ENCODE measurements at places on chromosomes 12 and 14.

- no peak for DNase-seq
Observed at GRCh38 chr14:104385531-104386101, 193.9 kb upstream of the C14orf180 start.

DNA sequence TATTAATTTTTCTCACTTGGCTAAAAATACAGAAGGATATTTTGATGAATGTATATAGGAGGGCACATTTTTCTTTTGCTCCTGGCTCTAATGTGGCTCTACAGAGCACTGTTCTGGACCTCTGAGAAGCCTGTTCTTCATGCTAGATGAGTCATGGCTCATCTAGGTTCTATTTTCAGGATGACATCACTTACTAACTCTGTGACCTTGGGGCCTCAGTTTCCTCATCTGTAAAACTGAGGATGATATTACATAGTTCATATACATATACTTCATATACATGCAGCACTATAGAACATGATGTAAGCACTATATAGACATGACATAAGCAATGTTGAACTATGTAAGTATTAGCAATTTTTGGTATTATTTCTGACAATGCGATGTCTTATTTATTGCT, 35.8 kb downstream of the SOCS2 start:
- no peak for DNase-seq

DNA sequence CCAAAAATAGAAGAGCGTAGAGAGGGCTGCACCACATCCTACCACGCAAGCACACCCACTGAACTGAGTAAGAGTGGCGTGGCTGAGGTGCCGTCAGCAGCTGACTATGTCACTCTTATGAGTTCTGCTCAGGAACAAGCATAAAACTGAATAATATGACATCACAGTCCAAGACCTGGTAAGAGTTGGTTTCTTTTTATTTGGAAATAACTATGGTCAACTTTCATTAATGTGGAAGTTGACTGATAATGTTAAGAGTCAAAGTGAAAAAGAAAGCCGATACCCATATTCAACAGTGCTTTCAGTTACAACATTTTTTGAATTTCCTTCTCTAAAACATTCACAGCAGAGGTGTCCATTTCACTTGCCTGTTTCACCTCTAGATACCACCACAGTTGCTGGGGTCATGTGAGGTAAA, 44.6 kb downstream of the GNS start:
- DNase-seq, result no peak

DNA sequence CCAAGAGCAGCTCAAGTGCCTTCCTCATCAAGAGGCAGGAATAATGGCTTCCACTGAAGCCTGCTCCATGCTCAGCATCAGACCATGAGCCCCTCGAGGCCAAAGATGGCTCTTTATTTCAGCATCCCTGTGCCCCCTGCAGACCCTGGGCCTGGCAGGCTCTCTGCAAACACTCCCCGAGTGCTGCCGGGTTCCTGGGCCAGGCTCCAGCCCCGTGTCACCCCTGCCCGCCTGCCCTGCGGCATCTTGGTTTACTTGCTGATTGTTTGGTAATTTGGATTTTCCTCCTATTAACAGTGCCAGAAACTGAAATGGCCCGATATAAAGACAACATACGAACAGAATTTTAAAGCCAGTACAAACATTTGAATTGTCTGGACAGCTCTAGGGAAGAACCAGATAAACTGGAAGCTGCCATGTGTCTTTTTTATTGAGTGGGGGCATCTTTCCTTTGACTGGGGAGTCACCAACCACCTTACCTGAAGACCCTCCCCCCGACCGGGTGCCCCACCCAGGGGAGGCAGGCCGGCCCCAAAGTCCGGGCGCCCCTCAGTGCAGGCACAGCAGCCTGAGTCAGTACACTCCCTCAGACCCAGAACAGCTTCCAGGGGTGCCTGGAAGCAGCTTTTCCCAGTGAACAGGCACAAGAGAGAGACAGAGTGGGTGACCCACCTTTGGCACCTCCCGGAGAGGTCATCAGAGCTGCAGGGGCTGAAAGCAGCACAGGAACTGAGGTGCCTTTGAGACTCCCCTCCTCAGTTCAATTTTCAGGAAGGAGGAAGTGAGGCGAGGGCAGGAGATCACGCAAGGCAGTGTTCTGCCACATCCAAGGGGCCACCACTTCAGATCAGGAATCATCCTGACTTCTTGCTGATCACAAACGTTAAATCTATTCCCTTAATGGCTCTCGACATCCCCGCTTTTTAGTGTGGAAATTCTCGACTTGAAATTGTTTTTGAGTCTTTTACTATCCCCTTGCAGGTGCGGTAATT, 30.6 kb downstream of the ITPK1 start:
- DNase-seq, result no peak

DNA sequence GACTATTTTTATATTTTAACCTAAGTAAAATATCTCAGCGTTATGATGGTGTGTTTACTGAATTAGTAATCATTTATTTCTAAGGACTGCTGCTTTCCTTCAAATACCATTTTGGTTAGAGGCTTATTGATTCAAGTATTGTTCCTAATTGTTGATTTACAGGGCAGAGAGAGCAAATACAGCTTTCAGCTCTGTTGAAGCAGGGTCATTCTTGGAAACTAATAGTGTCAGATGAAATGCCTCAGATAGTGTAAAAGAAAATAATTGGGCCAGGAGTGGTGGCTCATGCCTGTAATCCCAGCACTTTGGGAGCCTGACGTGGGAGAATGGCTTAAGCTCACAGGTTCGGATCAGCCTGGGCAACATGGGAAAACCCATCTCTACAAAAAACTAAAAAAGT, 249.3 kb downstream of the FUT8 start:
- no peak for DNase-seq

- no peak for DNase-seq
Observed at GRCh38 chr14:95322651-95323050, 2.9 kb upstream of the CLMN start.

- DNase-seq, result no peak
Observed at GRCh38 chr14:68598621-68599447, 194.0 kb downstream of the ZFP36L1 start.

GRCh38 chr12:107263980-107264379, 170.6 kb upstream of the CRY1 start:
- DNase-seq, result no peak

DNA sequence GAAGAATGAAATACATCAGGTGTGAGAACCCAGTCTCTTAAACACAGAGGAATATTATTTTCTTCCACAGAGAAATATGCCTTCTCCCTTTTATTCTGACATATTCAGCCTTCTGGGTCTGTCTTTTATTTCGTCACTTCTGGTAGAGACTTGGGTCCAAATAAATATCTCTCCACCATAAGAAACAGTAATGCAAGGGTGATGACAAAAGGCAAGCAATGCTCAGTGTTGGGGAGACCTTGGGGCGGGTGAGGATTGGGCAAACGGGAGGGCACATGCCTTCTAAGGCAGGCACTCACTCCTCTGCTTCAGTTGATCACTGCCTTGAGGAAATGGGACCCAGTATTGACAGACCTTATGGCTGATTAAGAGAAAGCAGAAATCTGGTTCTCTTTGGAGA, 6.7 kb upstream of the SOCS2 start:
- no peak for DNase-seq

DNA sequence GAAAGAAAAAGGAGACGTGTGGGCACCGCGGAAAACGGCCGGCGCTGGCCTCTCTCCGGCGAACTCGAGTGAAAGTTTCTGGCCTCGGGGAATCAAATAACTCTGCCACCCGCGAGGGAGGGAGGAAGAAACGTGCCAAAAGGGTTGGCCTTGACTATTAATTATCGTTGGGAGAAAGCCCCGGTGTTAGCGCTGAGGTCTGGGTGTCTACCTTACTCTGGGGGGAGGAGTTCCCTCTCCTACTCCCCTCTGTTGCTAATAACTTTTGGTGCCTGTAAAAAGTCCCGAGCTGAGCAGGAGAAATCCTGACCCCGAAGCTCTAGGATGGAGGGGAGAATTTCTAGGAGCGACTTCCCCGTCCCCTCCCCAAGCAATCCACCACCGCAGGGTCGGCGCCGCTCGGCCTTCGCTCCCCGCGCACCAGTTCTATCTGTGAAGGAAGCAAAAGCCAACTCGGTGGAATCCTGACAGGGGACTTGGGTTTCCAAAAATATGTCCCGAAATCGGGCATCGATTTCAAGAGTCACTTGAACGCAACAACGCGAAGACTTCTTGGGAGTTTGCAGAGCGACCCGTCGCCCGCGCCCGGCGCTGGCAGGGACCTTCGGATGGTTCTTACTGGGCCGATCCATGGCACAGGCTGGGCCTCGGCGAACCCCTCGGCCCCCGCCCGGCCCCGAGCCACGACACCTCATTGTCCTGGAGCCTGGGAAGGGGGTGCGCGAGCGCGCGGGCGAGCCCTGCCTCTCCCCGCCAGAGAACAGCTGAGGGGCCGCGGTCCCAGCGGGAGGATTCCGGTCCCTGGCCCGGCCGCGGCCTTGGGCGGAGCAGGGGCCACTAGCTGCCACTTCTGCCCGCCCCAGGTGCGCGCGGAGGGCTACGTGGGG, 1.7 kb downstream of the OTX2 start:
- DNase-seq, result no peak

GRCh38 chr12:84166812-84167211, 745.8 kb downstream of the SLC6A15 start:
- DNase-seq, result no peak

- no peak for DNase-seq
Observed at GRCh38 chr12:14767617-14768016, 35.7 kb downstream of the WBP11 start.

DNA sequence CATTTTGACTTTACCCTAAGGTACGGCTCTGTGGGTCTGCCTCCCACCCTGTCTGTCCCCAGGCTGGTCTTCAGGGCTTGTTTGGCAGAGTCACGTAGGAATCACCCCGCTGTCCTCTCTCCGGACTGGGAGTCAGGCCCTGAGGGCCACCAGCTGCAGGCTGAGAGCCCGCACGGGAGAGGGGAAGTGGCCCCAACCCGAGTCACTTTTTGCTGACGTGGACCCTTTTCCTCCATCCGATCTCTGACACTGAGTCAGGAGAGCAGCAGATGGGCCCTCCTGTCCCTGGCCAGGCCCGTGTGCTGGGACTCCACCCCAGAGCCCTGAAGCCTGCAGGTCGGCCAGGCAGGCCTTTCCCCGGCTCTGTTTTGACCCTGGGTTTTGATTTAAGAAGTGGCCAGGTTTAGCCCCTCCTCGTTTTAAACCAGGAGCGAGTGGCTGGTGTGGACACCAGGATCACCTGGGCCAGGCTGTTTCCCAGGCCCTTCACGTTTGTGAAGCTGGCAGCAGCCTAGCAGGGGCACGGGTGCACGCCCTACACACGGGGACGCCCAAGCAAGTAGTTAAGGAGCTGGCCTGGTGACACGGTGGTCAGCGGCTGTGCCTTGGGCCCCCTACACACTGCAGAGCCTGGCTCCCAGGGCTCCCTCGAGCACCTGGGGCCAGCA, 12.5 kb upstream of the TEX22 start:
- DNase-seq, result no peak

- DNase-seq, result no peak
Observed at GRCh38 chr14:50299585-50299984, 12.4 kb downstream of the L2HGDH start.

- DNase-seq, result no peak
Observed at GRCh38 chr12:123165537-123165936, 14.6 kb upstream of the PITPNM2 start.

DNA sequence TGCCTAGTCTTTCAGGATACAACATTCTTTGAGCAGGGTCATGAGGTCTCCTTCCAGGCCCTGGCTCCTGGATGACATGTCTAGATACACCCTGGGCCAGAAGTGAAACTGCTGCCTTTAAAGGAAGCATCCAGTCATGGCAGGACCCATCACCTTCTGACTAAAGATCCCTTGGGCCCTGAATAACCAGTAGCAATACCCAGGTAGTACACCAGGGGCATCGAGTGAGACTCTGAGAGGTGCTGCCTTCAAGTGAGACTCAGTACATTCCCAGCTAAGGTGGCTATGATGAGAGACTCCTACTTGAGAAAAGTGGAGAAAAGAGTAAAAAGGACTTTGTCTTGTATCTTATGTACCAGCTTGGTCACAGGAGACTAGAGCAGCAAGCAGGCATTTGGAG, 23.5 kb downstream of the OR6C68 start:
- DNase-seq, result no peak

GRCh38 chr12:104319918-104320626, 16.5 kb downstream of the EID3 start:
- DNase-seq, result no peak

DNA sequence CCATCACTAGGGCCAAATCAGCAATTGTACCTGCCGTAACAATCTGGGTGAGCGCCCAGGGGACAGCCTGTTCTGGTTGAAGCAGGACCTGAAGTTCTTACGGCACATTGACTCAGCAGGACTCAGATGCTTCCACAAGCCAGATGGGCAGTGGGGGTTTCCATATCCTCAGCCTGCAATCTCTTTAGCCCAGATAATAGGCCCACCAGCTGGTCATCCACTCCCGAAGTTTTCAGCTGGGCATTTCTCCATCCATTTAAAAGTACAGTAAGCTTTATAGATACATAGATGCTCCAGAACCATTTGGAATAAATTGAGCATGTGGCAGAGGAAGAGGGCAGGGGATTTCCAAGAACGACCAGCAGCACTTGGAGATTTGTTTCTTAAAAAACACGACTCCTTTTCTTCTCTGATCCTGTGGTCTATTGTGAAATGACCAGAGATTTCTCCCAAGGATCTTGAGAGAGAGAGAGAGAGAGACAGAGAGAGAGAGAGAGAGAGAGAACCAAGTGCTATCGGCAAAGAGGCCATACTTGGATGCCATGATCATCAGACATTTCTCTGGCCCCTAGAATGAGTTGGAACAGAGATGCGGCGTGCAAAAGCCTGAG, 74.8 kb upstream of the PLXNC1 start:
- DNase-seq, result no peak

GRCh38 chr14:95061317-95062093, 95.8 kb downstream of the DICER1 start:
- no peak for DNase-seq

DNA sequence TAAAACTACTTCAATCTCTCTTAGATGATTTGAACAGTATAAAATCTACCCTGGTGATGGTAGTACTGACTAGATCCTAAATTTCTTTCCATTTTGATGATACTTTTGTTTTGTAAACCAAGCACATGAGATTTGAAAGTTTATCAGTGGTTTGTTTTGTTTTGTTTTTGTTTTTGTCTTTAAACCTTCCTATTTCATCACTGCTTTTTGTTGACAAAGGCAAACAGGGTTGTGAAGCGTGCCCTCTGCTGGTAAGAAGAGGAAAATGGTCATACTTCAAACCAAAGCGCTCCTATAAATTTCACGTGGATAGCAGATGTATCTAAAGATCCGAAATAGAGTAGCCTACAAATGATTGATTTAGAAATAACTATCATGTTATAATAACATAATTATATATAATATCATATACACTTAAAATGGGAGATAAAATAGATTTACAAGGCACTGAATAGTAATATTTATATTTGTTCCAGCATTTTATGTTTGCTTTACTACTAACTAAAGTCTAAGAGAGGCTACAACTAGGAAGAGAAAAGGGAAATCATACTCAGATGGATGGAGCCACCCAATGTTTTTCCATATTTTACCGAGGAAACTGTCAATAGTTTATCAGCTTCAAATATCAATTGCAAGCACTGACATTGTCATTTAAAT, 254.0 kb upstream of the USP15 start:
- DNase-seq, result peak; percentile 12

- no peak for DNase-seq
Observed at GRCh38 chr14:65168840-65169239, 66.5 kb upstream of the MAX start.

GRCh38 chr14:50719911-50720759, 52.0 kb upstream of the SAV1 start:
- DNase-seq, result no peak

- peak; percentile 63 for DNase-seq
Observed at GRCh38 chr14:99245564-99246511, 26.2 kb downstream of the BCL11B start.
